ENCODE measurements at places on chromosomes 1 and 21. TPM values are rescaled to one million over a fixed set of nuclear protein-coding genes. Genes with fewer than 3 reads are reported as not detected.

The ZMYND12 gene
- total RNA-seq: 0.30 TPM

The LCE1E gene
- total RNA-seq: 0.42 TPM

The OR2T11 gene
- not detected for total RNA-seq

The CROCC gene
- total RNA-seq: 20.5 TPM

The ATP1A2 gene
- total RNA-seq: not detected

Measured in smooth muscle cell of the umbilical artery (primary cell).